Amygdala (tissue), 56 donors: ENCODE measurements at places on chromosomes 13 and 19.

DNA sequence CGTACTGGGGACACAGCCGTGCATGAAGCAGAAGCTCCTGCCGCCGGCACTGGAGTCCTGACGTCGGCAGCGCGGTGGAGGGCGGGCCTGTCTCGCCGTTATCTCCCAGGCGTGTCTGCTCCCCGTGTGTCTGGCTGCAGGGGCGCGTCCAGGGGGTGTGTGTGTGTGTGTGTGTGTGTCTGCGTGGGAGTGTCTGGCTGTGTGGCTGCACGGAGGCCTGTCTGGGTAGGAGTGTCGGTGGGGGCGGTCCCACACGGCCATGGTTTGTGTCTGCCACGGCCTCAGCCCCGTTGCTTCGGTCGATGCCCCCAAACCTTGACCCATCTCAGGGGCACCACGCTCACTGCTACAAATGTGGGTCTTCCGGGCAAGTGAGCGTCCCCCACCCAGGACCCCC lies 18.3 kb downstream of the ARID3A start:
- DNase-seq: no peak

GRCh38 chr19:38210458-38210987 lies 13.5 kb downstream of the DPF1 start:
- DNase-seq: peak; percentile 67

GRCh38 chr19:49556412-49557398 lies 23.7 kb downstream of the NOSIP start:
- no peak for DNase-seq

DNA sequence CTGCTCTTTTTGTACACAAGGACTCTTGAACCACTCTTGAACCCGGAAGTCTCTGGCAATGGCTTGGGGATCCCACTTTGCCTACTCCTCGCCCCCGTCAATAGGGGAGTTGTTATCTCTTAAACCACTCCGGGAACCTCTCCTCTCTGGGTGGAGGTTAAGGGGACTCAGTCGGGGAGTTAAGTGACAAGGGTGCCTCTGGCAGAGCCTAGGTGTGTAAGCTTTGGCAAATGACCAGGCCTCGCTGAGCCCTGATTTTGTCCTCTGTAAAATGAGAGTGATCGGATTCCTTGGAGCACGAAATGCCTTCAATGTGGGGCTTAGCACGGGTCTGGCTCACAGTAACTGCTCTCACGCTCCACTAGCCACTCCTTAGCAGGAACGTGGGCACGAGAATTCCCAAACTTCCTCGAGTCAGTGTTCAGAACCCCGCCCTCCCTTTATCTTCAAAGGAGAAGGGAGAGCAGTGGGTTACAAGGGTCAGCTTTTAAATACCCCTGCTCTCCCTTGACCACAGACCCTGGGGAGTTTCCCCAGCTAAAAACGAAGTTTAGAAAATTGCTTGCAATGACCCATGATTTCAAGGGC lies 193.3 kb downstream of the KATNAL1 start:
- DNase-seq: no peak

DNA sequence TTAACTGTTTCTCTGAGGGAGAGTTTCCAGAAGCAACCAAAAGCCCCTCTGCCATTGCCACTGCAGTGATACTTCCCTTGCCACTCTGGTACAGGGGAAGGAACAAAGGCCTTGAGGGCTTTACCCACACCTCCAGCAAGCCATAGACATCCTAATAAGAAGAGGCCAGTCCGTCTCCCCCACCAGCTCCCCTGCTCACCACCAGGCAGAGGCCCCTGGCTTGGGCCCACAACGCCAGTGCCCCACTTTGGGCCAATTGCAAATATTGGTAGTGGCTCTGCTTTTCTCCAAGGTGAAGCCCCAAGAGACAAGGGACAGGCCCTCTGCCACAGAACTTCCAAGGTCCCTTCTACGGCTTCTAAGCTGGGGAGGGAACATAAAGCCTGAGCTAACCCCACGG lies 833.0 kb downstream of the DACH1 start:
- no peak for DNase-seq

- DNase-seq: no peak
Measured at GRCh38 chr13:100584896-100585295, 3.7 kb downstream of the GGACT start.

DNA sequence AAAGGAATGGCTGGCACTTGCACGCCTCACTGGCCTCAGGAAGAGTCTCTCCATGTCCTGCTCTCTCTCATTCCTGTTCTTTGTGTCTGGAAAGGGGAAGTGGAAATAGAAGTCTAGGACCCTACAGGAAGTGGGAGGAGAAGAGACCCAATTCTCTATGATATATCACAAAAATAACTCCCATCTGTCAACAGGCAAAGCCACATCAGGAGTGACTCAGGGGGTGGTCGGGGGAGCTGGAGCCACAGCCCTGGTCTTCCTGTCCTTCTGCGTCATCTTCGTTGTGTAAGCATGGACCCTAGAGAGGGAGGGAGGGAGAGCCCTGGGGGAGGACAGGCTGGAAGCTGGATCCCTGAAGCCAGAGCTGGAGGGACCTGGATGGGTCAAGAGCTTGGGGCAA lies 3.0 kb downstream of the SIGLEC9 start:
- no peak for DNase-seq

DNA sequence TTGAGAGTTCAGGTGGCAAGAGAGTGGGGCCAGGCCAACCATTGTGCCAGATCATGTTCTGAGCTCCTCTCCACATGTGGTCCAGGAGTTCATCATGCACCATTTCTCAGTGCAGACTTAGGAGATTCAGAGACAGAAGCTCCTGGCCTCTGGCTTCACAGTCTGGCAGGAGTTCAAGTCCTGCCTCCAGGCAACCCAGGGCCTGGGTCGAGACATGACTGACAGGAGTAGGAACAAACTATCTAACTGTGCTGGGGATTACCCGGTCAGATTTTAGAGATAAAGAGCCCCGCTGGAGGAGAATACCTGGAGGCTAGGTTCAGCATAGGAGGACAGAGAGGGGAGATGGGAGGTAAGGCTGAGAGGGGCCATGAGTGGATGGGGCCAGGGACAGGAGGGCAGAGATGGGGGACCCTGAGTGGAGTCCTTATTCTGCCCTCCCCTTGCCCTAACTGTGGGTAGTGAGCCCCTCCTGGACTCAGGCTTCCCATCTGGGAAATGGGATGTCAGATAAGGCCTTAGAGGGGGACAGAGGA lies 906 bp upstream of the CYP4F11 start:
- no peak for DNase-seq

DNA sequence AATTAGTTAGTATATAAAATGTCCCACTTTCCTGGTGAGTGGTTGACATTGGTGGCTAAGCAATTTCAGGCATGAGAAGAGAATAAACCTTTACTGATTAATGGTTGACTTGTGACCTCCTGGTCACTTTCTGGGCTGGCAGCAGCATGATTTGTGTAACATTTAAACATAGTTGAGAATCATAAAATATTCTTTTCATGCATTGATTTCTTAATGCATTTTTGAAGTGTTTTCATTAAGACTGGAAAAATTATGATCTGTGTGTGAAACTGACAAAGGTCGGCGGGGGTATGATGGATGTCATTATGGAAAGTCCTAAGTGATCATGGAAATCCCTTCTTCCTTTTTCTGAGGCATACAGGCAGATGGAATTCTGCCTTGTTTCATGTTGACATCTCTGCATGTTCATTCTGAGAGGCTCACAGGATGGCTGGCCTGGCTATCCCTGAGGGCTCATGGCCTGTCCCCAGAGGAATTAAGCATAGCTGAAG lies 98.7 kb upstream of the RNF113B start:
- DNase-seq: no peak

DNA sequence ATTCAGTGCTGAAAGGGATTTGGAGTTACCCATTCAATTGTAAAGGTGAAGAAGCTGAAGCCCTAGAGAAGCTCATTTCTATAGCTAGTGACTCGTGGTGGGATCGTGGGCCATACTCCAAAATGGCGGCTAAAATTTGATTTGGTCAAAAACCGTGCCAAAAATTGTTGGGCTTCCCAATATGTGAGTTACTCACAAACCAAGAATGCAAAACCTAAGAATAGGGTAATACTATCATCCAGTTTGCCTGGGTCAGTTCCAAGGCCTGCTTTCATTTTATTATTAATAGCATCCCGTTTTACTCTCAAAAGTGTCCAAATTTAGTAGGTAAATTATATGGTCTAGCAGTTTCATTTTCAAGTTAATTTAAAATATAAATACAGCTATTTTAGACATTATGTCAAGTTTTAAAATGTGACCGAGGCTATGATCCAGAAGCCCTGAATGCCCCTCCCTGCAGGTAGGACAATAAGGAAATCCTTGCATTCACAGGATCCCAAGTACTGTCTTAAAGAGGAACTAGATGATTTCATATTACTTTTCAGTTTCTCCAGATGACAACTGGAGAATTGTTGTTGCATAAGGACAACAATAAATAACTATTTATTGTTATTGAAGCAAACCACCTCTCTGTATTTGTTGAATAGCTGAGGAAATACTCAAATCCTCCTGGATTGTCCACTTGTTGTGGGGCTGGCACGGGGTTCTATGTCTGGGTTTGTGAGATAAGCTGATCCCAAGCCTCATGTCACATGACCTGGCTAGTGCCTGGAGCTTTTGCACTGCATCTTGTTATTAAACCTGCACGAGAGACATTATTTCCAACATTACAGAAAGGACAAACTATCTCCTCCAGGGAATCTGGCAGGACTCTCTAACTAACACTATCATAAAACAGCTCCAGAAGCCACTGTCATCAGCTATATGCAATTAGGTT lies 11.6 kb upstream of the RAP2A start:
- no peak for DNase-seq

GRCh38 chr19:38142176-38143035 lies 81.6 kb downstream of the DPF1 start:
- DNase-seq: no peak

DNA sequence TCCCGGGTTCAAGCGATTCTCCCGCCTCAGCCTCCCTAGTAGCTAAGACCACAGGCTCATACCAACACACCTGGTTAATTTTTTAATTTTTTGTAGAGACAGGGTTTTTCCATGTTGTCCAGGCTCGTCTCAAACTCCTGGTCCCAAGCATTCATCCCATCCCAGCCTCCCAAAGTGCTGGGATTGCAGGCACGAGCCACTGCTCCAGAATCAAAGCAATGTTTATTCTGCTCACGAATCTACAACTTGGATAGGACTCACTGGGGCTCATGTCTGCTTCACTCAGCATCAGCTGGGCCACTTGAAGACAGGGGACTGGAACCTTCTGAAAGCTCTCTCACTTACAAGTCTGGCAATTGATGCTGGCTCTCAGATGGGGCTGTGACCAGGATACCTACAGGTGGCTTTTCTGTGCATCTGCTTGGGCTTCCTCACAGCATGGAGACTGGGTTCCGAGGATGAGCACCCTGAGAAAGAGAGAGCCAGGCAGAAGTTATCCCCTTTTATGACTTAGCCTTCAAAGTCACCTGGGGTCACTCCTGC lies 8.2 kb upstream of the ZNF792 start:
- no peak for DNase-seq

DNA sequence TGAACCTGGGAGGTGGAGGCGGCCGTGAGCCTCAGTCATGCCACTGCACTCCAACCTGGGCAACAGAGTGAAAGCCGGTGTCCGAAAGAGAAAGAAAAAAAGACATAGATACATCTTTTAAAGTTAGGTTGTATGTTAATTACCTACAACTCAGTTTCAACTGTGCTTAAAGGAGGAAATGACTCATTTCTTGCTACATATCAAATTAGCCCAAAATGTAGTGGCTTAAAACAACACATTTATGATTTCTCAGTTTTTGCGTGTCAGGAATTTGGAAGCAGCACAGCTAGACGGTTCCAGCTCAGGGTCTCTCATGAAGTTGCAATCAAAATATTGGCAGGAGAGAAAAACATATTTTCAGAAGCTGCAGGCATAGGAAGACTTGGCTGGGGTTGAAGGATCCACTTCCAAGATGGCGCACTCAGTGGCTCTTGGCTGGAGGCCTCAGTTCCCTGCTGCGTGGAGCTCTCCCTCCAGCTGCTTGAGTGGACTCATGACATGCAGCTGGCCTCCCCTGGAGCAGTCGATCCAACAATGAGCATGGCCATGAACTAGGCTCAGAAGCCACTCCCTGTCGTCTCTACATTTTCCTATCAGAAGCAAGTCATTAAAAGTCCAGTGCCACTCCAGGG lies 7.1 kb downstream of the LDLR start:
- no peak for DNase-seq

DNA sequence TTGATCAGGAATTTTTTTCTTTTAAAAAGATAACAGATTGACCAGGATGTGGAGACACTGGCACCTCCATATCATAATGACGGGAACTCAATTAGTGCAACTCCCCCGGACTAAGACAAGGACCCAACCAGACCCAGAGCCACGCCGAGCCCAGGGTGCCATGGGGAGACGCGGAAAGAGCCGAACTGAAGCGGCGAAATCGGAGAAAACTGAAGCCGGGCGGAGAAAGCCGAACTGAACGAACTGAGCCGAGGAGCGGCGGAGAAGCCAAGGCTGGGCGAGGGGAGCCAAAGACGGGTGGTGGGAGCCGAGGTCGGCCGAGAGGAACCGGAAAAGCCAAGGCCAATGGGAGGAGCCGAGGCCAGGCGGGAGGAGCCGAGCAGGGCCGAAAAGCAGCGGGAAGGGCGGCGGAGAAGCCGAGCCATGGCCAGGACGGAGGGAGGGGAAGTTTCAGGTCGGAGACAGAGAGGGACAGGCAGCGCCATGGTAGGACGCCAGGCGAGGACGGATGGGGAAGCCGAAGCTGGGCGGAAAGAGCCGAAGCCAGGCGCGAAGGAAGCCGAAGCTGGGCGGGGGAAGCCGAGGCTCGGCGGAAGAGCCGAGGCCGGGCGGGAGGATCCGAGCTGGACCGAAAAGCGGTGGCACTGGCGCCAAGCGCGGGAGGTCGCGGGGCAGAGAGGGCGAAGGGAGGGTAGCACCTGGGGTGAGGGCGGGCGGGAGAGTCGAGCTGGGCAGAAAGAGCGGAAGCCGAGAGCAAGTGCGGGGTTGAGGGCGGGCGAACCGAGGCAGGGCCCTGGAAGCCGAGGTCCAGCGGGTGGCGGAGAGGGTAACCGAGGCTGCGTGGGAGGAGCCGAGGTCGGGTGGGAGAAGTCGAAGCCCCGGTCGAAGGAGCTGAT lies 29.4 kb downstream of the ZNF557 start:
- peak; percentile 87 for DNase-seq
